ENCODE measurements at places on chromosomes 6 and 20.

DNA sequence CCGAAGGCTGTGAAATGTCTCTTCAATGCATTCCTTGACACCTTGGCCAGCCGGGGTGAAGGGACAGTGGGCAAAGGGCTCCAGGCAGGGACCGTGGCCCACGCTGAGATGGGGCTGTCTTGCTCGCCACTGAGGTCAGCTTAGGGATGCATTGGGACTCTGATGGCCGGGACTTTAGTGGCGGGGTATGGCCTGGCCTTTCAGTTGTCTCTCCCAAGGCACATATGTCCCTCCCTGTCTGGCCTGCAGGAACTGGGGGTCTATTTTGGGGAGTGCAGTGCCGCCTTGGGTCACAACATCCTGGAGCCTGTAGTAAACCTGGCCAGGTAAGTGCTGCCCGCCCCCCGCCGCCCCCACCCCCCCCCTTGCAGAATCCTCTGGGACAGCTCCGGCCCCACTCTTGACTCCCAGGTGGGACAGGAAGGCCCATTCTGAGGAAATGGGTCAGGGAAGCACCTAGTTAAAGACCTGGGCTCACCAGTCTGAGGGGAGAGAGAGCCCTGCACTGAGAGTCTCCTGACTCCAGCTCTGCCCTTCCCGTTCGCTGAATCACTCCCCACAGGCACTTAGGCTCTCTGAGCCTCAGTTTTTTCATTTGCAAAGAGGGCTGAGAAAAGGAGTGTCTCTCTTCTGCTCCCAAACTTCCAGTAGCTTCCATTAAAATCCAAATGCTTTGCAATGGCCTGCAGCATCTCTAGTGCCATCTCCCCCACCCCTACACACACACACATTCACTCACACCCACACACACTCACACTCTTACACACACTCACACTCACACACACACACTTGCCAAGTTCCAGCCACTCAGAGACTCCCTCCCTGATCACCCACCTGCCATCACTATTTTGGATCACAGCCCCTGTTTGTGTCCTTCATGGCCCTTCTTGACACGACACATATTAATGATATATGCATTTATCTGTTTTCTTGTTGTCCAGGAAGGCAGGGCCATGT lies 33.1 kb downstream of the RAB44 start:
- no peak for DNase-seq

GRCh38 chr6:116244284-116244683 lies 9.6 kb downstream of the TSPYL4 start:
- DNase-seq = no peak

DNA sequence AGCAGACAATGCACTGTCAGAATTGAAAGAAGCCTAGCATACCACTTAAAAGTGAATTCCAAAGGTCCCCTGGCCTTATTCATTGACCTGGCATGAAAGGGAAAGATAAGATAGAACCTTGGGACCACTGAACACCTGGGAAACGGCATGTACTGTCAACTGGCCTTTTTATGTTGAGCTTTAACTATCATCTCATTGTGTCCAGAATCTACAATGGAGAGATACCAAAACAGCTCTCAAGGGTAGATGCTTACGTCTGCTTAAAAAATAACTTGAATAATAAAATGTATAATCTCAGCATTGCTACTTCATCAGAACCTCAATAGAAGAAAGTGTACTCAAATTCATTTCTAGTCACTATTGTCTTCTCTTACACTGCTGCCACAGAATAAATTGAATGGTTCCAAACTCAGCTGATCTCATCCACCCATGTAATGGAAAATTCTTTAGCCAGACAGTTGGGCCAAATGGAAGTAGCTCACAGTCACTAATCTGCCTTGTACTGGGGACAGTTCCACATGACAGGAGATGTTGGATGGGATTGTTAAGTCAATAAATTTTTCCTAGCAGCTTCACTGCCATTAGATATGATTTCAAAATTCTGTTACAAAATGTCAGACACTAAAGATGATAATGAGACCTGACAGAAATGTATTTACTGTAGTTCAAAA lies 93.8 kb downstream of the MLIP start:
- DNase-seq = no peak

GRCh38 chr20:21517566-21518277 lies 3.9 kb upstream of the NKX2-2 start:
- no peak for DNase-seq

GRCh38 chr6:168089186-168090063 lies 10.4 kb upstream of the FRMD1 start:
- DNase-seq = no peak

- no peak for DNase-seq
Measured at GRCh38 chr6:36347621-36348020, 10.9 kb upstream of the BNIP5 start.

DNA sequence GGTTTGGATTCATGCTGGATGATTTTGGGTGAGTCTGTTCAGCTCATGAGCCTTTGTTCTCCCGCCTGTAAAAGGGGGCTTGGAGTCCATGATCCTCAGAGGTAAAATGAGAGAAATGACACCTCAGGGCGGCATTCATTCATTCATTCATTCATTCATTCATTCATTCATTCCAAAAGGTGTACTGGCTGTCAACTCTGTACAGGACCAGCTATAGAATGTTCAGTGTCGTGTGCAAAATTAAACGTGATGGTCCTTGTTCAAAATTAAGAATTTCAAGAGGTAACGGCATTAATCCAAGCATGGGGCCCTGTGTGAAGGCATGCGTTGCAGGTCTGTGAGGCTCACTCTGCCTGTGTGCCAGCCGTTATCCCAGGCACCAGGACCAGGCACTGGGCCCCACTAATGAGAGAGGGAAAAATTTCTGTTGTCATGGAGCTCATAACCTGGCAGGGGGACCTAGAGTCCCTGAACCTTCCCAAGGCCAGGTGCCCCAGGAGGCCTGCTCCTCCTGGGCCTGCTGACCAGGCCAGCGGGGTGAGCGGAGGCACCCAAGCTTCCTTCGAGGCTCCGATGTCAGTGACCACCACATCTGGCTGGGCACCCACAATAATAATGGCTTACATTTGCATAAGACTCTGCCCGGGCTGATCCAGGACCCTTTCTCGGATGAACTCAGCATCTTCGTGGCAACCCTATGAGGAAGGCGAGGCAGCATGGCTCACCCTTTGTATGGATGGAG lies 53.2 kb downstream of the CEBPB start:
- no peak for DNase-seq

Data from neuronal stem cell (in vitro differentiated cells).